ENCODE measurements at places on chromosomes 6 and 20. TPM values are rescaled to one million over a fixed set of nuclear protein-coding genes. Genes with fewer than 3 reads are reported as not detected.

- no peak for DNase-seq
These were observed 37.0 kb upstream of the GCLC start for GRCh38 chr6:53581856-53582255.

NRN1 gene
- polyA plus RNA-seq, result 31.9 TPM

ULBP3 gene
- polyA plus RNA-seq, result 1.0 TPM

TMEM244 gene
- not detected for polyA plus RNA-seq

DNA sequence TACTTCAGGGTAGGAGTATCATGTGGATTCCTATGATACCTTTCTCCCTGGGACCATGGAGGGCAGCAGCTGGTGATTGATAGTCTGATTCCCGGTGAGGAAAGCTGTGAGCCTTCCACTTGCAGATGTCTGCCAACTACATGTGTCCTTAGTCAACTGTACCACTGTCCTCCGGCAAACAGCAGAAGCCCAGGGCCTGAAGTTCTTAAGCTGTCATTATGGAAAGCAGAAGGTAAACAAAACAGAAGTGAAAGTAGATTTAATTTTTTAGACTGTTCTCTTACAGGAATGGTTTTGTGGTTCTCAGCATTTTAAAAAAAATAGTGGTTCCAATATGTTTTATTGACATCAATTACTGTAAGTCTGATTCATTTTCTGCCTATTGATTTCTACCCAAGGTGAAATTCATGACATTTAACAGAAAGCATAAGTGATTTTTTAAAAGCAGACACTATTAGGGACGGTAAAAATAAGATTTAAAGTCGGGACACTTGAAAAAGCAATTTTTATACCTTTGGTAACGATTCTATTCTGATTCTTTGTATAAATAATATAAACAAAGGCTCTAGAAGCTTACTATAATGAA lies 36.6 kb downstream of the PTPN1 start:
- no peak for DNase-seq

ADISSP gene
- polyA plus RNA-seq, result 103 TPM

DNA sequence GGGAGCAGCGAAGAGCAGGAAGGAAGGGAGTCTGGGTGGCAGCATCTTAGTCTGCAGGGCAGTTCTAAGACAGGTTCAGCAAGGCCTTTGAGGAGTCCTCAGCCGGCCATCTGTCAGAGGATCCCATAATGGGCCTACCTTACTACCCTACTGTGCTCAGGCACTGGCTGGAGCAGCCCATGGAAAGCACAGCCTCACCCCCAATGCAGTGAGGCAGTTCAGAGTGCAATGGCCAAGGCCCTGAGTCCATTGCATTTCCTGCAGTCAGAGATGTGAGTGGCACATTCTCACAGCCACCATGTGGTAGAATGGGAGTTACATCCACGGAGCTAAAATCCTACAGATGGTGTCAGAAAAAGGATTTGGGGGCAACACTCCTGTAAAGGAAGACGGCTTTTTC lies 19.4 kb upstream of the OVOL2 start:
- DNase-seq, result no peak

PGBD1 gene
- 3.5 TPM for polyA plus RNA-seq

DNA sequence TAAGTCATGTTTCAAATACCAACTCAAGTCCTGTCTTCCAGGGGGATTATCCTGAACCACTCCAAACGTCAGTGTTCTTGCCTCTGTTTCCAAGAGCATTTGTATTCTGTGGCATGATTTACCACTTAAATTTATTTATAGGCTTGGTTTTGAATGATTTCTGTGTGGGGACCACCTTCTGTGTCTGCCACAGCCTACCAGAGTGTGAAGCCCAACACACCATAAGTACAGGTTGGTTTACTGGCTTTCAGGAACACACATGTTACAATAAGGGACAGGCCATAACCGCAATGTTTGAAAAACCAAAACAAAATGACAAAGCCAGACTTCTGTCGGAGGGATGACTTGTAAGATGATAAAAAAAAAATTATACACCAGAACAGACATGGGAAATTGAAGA lies 56.5 kb upstream of the MAP3K7 start:
- DNase-seq, result no peak

SNAI1 gene
- polyA plus RNA-seq, result 5.5 TPM

GRCh38 chr20:11130554-11131166 lies 456.9 kb upstream of the JAG1 start:
- no peak for DNase-seq

DNA sequence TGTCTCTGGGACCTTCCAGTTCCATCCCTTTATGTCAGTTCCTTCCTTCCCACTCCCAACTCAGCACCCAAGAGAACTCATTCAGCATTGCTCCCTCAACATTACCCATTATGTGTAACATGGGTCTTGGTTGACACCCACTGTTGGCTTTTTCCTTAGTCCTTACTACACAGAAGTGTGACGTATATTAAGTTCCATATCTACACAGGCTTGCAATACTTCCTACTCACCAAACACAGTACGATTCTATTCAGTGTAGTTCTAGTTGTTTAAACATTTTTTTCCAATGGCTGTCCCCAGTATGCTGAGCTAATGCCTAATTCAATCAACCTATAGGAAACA lies 37.7 kb downstream of the ARHGAP18 start:
- DNase-seq, result no peak

RIPPLY2 gene
- polyA plus RNA-seq, result 0.24 TPM
